ENCODE measurements at places on chromosomes 4 and X.
A peak's percentile ranks its signal among the peaks of the same experiment; 100 is the strongest.

- no peak for DNase-seq
Observed at GRCh38 chrX:109782994-109783700, 50.1 kb upstream of the ACSL4 start.

DNA sequence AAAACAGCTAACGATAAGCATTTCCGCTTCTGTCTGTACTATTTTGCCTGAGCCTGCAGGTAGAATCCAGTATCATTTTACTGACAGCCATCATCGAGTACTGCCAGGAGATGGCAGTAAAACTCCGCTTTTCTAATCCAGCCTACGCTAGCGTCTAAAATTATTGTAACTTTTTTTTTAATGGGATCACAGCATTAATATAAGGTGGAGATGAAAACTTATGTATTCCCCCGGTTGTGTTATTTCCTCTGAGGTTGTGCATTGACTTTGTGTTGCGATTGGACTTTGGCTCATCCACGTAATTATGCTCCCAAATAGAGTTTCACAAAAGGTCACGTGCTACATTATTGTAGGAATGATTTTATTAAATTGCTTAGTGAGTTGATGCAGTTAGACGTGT lies 248.1 kb downstream of the C4orf33 start:
- peak; percentile 35 for DNase-seq

DNA sequence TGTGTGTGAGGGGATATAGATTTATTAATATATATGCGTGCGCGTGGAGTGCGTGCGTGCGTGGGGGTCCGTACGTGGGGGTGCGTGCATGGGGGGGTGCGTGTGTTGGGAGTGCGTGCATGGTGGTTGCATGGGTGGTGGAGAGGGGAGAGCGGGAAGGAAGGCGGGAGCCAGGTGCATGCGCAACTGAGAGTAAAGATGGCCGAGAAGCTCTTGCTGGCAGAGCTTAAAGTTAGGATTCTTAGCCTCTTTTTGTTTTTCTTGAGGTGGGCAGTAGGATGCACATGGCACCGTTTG lies 45.8 kb downstream of the TEX13B start:
- DNase-seq, result no peak

DNA sequence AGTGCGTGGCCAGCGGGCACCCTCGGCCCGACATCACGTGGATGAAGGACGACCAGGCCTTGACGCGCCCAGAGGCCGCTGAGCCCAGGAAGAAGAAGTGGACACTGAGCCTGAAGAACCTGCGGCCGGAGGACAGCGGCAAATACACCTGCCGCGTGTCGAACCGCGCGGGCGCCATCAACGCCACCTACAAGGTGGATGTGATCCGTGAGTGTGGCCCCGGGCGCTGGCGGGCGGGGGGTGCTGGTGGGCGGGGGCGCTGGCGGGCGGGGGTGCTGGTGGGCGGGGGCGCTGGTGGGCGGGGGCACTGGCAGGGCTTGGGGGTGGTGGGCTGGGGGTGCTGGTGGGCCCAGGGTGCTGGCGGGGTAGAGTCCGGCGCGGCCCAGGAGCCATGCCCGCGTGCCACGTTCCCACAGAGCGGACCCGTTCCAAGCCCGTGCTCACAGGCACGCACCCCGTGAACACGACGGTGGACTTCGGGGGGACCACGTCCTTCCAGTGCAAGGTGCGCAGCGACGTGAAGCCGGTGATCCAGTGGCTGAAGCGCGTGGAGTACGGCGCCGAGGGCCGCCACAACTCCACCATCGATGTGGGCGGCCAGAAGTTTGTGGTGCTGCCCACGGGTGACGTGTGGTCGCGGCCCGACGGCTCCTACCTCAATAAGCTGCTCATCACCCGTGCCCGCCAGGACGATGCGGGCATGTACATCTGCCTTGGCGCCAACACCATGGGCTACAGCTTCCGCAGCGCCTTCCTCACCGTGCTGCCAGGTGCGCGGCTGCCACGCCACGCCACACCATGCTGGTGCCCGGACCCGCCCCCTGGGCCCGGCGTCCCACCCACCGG lies 12.7 kb downstream of the FGFRL1 start:
- no peak for DNase-seq

DNA sequence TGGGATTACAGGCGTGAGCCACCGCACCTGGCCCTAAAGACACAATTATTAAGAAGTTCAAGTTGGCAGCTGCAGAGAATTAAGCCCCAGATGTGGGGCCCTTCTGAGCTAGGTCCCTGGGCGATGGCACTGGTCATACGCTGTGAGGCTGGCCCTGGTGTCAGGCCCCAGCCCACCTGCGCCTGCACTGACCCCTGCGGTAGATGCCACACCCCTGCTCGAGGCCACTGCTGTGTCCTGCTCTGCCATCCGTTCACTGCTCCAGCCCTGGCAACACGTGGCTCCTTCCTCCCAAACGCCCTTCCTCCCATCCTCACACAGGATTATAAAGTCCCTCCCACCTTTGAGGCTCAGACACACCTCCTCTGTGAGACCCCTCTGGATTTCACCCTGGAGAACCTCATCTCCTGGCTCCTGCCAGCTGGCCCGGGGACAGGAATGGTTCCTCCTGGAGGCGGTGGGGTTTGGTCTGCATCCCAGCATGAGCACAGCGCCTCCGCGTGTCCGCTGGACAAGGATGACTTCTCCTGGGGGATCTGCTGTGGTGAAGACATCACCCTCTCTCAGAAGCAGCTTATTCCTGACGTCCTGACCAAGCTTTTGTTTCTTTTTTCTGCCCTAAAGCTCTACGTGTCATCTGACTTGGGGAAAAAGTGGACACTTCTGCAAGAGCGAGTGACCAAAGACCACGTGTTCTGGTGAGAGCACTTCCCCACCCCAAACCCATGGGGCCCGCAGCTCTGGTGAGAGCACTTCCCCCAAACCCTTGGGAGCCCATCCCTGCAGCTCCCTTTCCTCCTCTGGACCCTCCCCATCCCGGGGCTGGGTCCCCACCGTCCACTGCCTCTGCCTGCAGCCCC lies 219.0 kb upstream of the PSAPL1 start:
- DNase-seq, result peak; percentile 53

- no peak for DNase-seq
Observed at GRCh38 chr4:103123114-103123513, 23.5 kb upstream of the BDH2 start.

DNA sequence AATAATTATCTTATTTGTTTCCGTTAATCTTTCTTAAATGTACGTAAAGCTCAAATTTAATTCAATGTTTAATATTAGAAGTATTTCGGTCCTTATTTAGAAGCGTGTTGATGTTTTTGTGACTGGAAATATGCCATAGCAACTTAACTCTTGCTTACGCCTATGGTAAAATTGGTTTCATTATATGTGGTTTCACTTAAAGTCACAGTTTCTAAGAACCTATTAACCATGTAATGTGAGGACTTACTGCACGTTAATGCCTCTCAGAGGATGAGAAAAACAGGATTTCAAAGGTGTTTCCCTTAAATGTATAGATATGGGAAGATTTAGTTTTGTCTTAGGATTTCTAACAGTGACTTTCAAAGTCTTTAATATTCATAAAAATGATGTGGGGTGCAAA lies 206.4 kb upstream of the IL15 start:
- DNase-seq, result no peak

DNA sequence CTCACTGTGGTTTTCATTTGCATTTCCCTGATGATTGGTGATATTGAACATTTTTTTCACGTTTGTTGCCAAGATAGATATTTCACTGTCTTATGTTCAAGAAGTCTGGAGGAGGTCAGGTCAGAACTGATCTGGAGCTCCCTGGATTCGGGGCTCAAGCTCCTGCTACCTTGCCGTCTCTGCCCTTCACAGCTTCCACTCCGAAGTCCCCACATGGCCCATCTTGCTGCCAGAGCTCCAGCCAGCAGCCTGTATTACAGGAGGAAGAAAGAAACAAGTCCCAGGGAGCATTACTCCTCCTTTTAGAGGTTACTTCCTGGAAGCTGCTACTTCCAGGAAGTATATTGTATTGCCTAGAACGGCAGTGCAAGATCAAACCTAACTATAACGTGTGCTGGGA lies 17.9 kb upstream of the CDKN2AIP start:
- DNase-seq, result no peak

DNA sequence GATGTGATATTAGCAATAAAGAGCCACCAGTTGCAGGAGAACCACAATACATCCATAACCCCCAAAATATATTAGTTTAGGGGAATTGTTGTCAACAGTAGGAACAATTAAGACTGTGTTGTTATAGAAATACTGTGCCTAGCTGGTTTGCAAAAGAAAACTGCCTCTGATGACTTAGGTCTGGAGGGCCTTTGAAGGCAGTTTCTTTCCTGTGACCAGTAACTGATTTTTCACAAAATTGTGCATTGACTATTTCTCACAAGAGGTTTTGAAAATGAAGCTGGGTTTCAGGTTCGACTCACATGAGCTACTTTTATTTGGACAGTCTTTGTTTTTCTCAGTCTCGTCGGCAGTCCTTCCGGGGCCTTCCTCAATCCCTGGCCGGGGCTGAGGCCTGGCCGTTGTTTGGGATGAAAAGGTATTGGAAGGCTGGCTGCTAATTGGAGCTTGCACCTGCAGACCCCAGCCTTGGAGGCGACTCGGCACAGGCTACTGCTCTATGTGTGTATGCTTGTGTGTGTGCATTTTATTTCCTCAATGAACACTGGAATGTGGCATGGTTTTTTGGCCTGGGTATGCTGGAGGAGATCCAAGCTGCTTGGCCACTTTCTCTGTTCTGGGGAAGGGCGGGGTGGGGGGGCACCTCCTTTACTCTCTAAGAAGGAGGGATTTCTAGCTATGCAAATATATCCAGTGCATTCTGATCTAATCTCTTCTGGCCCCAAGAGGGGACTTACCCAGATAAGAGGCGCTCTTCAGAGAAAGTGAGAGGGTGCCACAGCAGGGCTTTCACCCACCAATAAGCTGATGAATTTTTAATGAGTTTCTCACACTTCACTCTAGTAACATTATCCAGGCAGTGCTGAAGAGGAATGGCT lies 49.5 kb upstream of the LNX1 start:
- no peak for DNase-seq

DNA sequence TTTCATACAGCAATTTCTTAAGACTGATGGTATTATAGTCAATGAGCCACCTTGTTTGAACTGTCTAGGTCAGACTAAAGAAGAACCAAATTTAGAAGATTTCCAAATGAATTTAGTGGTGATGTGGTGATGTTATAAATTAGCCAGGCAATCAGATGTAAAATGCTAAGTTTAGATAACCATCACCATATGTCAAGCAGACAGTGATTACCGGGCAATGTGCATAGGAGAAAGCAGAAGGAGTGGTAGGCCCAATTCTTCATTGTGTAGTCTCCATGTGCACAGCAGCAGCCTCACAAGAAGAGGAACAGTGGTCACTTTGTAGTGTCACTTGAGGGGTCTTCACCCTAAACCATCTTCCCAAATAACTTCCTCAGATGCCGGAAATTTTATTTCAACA lies 198.8 kb downstream of the ANTXR2 start:
- no peak for DNase-seq

- no peak for DNase-seq
Observed at GRCh38 chr4:39285111-39285795, 80.9 kb downstream of the RFC1 start.

DNA sequence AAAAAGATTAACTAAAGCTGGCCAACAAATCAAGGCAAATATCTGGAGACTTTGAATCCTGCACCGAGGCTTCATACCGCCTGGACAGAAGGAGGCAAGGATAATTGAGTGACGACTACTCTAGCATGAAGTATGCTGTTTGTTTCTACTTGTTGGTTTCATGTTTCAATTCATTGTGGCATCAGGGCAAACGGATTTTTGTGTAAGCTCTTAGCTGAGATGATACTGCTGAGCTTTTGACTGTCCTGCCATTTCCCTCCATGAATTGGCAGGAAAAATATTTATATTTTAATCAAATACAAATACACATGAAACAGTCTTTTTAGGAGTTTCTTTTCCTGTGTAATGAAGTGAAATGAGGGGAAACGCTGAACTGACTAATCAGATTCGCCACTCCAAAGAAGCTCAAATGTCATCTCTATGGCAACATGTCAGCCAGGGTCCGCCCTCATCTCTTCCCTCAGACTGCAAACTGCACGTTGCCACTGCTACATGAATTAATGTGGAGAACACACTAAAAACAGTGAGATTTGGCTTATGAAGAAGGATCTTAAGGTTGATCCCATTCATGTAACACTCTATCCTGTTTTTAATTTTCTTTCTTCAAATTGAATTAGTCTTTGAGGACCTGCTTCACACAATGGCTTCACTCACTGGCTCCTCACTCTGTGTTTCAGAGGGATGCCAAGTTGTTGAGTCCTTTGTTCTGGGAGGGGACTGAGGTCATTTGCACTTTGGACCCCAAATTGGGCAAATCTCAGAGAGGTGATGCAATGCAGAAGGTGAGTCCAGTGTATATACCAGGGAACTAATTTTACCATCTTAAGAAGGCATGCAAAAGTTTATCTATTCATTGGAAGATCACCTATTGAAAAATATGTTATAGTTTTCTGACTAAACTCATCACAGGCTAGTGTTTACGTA lies 149.6 kb upstream of the MID1 start:
- DNase-seq, result peak; percentile 53

DNA sequence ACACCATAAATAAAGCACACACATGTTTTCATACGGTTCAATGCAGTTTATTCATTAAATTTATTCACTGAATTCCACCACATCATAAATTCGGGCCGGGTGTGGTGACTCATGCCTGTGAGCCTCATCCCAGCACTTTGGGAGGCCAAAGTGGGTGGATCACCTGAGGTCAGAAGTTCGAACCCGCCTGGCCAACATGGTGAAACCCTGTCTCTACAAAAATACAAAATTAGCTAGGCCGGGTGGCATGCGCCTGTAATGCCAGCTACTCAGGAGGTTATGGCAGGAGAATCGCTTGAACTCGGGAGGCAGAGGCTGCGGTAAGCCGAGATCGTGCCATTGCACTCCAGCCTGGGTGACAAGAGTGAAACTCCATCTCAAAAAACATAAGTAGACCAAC lies 131.6 kb downstream of the PDS5A start:
- DNase-seq, result no peak

GRCh38 chrX:2712890-2713840 lies 22.1 kb downstream of the CD99 start:
- no peak for DNase-seq

- no peak for DNase-seq
Observed at GRCh38 chr4:105709081-105709450, 482 bp downstream of the GSTCD start.

DNA sequence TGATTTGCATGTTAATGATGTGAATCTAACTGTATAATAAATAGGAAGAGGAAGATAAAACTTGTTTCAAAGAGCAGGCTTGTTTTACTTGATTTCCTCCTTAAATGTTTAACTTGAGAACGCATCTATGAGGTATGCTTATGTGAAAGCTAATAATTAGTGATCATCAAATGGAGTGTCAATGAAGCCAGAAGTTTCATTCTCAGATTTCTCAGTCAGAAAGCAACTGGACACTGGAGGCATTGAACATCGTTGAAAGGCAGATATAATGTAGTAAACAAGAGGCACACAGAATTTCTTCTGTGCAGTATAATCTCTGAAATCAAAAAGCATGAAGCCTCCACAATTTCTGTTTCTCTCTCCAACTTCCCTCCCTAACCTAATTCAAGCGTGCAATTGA lies 672.9 kb downstream of the ADGRL3 start:
- DNase-seq, result no peak

DNA sequence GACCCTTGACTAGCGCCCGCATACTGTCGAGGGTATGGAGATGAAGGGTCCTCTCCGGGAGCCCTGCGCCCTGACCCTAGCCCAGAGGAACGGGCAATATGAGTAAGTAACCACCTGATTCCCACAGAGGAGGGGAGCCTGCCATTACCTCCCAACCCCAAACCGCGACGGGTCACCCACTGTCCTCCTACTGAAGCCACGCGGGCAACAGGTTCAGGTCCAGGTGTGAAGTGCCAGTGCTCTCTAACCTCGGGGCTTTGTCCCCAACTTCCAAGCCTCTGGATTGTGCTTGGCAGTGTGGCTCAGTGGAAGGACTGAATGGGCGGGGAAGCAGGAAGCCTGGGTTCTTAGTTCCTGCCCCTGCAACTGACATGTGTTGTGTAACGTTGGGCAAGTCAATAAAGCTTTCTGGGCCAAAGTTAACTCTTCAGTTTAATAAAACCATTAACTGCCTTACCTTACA lies 694 bp downstream of the OCRL start:
- DNase-seq, result peak; percentile 25
